Activated CD4-positive, CD25-positive, alpha-beta regulatory T cell treated with anti-CD3 and anti-CD28 coated beads, Interleukin-2, amount 50 U/mL, for 72 hours (primary cell): ENCODE measurements at places on chromosomes 7 and 10.

GRCh38 chr7:142301299-142301698 is 43.4 kb upstream of the PRSS58 start:
- no peak for DNase-seq

DNA sequence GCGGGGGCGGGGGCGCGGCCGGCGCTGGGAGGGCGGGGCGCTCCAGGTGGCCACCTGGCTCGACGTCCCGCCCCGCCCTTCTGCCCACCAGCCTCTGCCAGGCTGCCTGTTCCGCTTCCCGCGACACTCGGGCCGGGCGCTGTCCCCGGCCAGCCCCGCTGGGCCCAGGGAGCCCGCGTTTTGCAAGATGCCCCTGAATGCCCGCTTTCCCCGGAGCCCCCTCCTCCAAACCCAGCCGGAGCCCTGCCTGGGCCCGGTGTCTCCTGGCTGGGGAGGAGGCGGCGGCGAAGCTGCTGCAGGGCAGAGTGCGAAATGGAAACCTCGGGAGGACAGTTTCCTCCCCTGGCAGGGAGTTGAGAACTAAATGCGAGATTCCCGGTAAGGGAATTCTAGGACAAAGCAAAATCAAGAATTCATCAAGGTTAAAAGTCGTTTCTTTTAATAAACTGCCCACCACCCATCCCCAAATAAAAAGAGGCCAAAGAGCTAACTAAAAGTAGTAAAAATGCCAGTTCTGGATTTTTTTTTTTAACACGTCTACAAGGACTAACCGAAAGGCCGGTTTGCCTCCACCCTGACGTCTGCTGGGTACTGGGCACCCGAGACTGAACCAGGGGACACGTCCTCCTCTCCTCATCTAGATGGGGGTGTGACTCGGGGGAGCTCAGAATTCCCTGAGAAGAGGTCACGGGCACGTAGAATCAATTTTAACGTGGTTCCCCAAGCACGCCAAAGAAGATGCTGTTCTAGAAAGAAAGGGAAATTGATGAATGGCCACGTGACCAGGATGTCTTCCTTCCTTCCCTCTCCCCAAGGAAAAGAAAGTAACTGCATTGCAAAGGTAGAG is 200.4 kb upstream of the NFE2L3 start:
- DNase-seq: no peak

GRCh38 chr7:20284003-20284770 is 46.5 kb upstream of the ITGB8 start:
- no peak for DNase-seq

GRCh38 chr7:26863518-26864308 is 677 bp downstream of the SKAP2 start:
- DNase-seq: no peak

- no peak for DNase-seq
Observed at GRCh38 chr10:65701168-65701776, 1224.6 kb upstream of the LRRTM3 start.

GRCh38 chr7:95491634-95492314 is 6.0 kb downstream of the ASB4 start:
- DNase-seq: no peak

- DNase-seq: no peak
Observed at GRCh38 chr7:135381369-135381768, 128.5 kb downstream of the CNOT4 start.

DNA sequence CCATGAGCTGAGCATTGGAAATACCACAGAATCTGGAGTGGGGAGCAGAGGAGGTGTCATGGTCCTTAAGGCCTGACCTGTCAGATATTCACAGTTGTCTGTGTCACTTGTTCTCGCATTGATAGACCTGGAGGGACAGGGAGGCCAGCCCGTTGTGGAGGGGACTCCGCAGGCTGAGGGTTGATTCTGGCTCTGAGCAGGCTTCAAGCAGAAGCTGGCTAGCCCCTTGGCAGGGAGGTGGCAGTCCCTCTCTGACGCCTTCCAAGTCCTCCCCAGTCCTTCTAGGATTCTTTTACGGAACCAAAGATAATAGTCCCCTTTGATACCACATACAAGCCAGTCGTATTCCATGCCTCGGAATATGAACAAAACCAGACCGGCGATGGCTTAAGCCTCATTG is 65.4 kb downstream of the GRK5 start:
- DNase-seq: no peak

GRCh38 chr10:85641479-85642009 is 725.1 kb downstream of the GRID1 start:
- no peak for DNase-seq

DNA sequence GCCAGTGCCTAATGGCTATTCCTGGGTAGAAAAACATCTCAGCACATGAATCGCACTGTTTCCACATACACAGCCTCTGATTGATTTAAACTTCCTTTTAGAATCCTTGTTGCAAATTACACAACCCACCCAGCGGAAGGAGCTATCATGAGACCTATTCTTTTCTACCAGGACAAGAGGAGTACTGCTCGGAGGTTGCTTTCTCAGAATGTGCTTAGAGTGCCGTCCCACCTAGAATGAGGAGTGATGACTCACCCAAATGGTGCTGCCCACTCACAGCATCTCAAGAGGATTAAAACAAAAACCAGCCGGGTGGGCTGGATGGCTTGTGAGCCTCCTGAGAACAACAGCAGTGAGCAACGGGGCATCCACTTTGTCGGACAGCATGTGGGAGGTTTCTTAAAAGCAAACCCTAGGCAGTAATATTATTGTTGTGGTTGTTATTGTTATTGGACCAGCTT is 128.9 kb downstream of the DGKI start:
- DNase-seq: no peak

- no peak for DNase-seq
Observed at GRCh38 chr7:24894429-24895221, 85.4 kb downstream of the OSBPL3 start.

GRCh38 chr10:101529725-101530553 is 58.1 kb downstream of the POLL start:
- DNase-seq: no peak

- no peak for DNase-seq
Observed at GRCh38 chr10:43734716-43735115, 86.0 kb upstream of the ZNF32 start.

GRCh38 chr7:32204361-32205018 is 134.3 kb upstream of the PDE1C start:
- no peak for DNase-seq

- DNase-seq: no peak
Observed at GRCh38 chr7:93262535-93262934, 30.4 kb downstream of the VPS50 start.

- DNase-seq: no peak
Observed at GRCh38 chr7:14368285-14368684, 378.8 kb upstream of the ETV1 start.

- no peak for DNase-seq
Observed at GRCh38 chr7:18755793-18756192, 260.2 kb downstream of the HDAC9 start.

- no peak for DNase-seq
Observed at GRCh38 chr10:116015583-116016333, 257.2 kb downstream of the GFRA1 start.
